Nephron progenitor cell (in vitro differentiated cells): ENCODE measurements at places on chromosomes 3 and 15.

GRCh38 chr15:98770984-98771383, 122.6 kb downstream of the IGF1R start:
- DNase-seq: no peak

DNA sequence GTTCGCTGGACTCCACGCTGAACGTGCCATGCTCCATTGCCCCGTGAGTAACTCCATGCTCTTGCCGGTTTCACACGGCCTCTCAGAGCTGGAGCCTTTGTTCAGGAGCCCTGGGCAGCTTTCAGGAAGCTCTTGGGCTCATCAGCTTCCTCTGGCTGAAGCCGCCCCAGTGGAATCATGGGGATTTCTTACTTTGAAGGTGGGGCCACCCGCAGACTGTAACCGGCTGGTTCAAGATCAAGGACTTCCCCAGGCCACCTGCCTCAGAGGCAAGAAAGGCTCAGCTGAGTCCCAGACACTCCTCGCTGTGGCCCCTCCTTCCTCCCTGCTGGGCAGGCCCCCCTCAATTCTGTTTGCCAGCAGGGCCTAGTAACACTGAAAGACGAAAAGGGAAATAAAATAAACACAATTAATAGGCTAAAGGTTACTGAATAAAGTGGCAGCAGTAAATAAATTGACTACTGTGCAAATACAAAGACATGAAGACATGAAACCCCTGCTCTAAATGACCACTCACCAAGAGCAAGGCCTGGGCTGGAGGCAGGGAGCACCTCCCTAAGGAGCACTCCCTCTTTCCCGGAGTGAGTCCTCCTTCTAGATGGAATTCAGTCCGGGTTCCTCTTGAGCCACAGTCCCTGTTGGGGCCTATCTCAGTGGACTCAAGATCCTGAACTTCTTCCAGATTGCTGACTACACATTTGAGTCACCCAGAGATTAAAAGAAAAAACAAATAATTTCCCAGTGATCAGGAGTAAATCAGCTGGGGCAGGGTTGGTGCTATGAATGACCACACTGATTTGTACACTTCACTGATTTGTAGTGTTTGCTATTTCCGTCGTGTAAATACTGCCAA, 51.0 kb downstream of the ZDHHC19 start:
- peak; percentile 29 for DNase-seq

- no peak for DNase-seq
These were observed 32.7 kb upstream of the FAM98B start for GRCh38 chr15:38421069-38421690.

DNA sequence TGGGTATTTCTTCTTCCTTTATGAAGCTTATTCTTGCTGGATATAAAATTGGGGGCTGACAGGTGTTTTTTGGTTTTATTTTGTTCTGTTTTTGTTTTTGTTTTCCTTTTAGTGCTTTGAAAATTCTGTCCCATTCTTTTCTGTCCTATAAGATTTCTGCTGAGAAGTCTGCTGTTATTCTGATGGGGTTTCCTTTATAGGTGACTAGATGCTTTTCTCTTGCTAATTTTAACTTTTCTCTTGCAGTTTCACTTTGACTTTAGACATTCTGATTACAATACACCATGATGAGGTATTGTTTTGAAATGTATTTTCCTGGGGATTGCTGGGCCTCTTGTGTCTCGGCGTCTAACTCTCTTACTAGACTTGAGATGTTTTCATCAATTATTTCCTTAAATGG, 22.8 kb downstream of the TTC14 start:
- DNase-seq: no peak

DNA sequence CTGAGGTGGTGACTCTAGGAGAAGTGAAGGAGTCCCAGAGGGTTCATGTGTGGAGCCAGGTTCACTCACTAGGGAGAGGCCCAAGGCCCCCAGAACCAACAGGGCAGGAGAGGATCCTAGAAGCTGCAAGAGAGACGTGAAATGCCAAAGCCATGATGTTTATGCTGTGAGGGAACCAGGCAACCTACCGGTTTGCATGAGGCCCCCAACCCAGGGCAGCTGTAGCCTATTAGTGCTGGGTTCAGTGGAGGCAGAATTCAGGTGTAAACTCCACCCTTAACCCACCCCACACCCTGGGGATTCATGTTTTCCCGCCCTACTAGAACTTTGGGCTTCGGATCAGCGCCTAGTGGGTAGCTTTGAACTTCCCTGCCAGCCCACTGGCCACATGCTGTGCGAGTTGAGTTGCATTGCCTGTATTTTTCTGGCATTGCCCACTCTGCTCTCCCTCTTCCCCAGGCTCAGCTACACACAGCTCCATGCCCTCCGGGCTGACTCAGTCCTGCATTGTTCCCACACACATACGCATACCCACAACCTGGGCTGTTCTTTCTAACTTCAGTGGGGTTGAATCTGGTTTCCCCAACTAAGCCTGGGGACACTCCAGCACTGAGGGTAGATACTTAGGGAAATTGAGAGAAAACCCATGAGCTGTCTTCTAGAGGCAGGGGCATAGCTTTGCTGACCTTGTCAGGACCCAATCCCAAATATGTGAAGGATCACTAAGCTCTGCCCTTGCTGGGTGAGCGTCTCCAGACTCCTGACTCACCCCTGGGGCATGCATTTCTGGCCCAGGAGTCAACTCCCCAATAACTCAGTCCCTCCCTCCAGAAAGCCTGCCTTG, 2.0 kb upstream of the ZBTB47 start:
- DNase-seq: no peak

GRCh38 chr3:172194702-172195406, 155.5 kb downstream of the FNDC3B start:
- no peak for DNase-seq

GRCh38 chr15:26766262-26766661, 6.6 kb downstream of the GABRB3 start:
- DNase-seq: no peak

- DNase-seq: no peak
These were observed 70.8 kb upstream of the KLF13 start for GRCh38 chr15:31255732-31256377.

- DNase-seq: no peak
These were observed 3.4 kb downstream of the CORO2B start for GRCh38 chr15:68582236-68582635.

DNA sequence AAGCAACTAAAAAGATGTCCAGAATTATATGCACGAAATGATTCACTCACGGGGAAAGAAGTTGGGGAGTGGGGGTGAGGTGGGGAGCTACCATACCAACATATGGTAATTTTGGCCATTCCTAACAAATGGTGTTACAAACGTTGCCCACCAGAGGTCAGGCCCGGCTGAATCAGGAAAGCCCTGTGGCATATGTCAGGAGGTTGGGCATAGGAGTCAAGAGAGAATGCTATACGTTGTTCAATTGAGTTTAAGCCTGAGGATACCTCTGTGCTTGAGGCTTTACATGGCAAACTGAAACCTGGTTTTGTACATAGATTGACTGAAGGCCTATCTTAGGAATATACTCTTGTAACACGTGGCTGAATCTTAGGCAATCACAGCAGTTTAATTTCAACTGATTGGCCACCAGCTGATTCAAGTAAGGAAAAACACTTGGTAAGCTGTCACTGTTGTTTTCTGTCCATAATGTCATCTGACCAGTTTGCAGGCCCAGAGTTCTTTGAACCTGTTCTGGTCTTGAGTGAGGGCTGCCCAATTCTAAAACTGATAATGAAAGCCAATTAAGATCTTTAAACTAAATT, 23.4 kb upstream of the SLC2A2 start:
- DNase-seq: peak; percentile 60

DNA sequence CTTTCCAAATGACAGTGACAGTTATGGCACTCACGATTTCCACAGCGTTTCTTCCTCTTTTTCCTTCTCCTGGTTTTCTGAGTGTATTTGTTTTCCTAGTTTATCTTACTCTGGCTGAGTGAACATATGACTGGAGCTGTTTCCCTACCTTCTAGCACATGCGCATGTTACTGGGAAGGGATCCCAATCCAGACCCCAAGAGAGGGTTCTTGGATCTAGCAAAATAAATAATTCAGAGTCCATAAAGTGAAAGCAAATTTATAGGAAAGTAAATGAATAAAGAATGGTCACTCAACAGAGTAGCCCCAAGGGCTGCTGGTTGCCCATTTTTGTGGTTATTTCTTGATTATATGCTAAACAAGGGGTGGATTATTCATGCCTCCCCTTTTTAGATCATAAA, 23.8 kb downstream of the METTL6 start:
- DNase-seq: no peak

- DNase-seq: no peak
These were observed 20.5 kb downstream of the SIDT1 start for GRCh38 chr3:113552851-113553250.

GRCh38 chr15:62931650-62932049, 110.9 kb upstream of the TPM1 start:
- DNase-seq: no peak

DNA sequence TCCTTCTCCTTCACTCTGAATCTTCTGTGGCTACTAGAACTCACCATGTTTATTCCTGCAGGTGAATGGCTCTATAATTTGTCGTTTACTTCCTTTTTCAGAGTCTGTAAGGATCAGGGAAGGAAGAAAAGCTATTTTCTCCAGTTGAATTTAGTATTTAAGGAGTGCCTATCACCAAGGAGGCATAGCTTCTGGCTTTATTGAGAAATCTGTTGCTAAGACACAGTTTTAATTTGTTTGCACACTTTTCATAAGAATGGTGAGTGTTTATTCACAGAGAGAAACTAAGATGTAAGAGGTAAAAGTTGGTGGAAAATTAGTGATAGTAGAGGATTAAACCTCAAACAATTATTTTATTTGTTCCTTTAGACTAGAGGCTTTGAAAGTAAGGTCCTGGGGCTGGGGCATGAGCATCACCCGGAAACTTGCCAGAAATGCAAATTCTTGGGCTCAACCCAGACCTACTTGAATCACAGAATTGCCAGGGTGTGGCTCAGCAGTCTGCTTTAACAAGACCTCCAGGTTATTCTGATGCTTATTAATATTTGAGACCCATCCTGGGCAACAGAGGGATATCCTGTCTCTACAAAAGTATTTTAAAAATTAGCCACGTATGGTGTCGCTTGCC, 461.3 kb downstream of the AGBL1 start:
- no peak for DNase-seq

GRCh38 chr3:71541313-71541712, 42.2 kb downstream of the FOXP1 start:
- no peak for DNase-seq

DNA sequence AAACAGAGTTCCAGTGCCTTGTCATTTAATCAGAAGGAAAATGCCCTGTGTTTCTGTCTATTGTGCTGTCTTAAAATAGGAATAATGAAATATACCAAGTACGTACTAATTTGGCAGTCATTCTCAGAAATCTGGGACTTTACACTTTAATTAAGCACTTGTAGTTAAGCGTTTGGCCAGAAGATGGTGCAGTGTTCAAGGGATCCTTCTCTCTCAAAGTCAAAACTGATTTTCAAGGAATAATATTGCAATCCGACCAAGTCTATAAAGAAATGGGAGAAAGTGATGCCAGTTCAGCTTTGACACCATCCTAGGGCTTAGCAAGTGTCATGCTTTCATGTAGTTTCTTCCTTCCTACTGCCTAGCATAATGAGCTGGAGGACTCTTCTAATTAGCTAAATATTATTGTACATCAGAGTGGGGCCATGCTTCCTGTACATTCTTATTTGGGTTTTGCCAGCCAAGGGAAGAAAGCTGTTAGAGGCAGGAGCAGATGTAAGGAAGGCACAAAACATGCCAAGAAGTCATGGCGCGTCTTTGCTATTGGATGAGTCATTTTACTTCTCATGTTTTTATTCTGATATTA, 64.8 kb downstream of the SAMMSON start:
- DNase-seq: peak; percentile 33

DNA sequence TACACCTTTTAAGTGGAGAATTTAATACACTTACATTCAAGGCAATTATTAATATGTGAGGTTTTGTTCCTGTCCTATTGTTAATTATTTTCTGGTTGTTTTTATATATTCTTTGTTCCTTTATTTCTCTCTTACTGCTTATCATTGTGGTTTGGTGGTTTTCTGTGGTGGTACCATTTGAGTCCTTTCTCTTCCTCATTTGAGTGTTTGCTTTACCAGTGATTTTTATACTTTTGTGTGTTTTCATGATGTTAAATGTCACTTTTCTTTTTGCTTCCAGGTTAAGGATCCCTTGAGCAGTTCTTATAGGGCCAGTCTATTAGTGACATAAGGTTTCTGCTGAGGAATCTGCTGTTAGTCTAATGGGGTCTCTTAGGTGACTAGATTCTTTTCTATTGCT, 116.5 kb downstream of the LRRK1 start:
- DNase-seq: no peak

- no peak for DNase-seq
These were observed 469.6 kb upstream of the DPPA4 start for GRCh38 chr3:109806929-109807328.

DNA sequence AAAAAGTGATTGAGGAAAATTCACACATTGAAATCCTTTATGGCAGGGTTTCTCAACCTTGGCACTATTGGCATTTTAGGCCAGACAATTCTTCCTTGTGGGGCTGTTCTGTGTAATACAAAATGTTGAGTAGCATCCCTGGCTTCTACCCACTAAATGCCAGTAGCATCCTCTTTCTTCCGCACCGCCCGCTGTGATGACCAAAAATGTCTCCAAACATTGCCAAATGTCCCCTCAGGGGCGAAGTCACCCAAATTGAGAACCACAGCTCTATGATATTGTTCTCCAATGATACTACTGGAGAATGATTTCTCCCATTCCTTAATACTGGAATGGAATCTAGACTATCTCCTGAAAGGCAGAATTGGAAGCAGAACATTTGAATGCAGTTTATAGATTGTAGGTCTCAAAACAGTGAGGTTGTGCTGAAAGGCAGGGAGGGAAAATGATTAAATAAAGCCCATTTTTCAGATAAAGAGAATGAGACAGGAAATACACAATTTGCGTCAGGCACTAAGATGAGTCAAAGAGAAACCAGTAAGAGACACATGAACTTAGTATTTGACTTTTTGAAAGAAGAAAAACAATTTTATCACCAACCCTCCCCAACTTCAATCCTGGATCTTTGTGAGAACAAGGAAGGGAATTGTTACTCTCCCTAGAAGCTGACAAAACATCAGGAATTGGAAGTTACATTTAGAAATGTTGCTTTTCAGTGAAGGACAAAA, 101.6 kb upstream of the TNIK start:
- no peak for DNase-seq

- DNase-seq: no peak
These were observed 56.1 kb downstream of the ACAP2 start for GRCh38 chr3:195386739-195387138.

GRCh38 chr3:69239063-69239462, 116.7 kb upstream of the LMOD3 start:
- no peak for DNase-seq

GRCh38 chr15:29835301-29835700, 13.0 kb upstream of the TJP1 start:
- DNase-seq: no peak

DNA sequence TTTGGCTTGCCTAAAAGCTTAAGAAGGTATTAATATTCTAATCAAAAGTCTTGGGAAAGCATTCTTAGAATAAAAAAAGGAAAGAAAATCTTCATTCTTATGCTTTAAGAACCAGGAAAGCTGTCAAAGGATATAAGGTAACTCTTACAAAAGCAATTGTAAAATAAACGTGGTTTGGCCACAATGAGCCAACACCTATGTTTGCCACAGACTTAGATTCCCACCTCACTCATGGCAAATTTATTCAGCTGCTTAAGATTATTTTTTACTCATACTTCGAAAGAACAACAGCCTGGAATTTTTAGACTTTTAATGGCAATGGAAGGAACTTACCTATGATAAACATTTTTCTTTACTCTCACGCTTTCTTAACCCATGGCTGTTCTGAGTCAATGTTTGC, 38.4 kb downstream of the AGTR1 start:
- no peak for DNase-seq
